ENCODE measurements at places on chromosomes 3 and 15. TPM values are rescaled to one million over a fixed set of nuclear protein-coding genes. Genes with fewer than 3 reads are reported as not detected.

- DNase-seq: no peak
- H3K36me3 ChIP-seq: no peaks in the 10 kb centered on the region
- no peaks in the 10 kb centered on the region for H3K27me3 ChIP-seq
- peaks cover 39% of the 10 kb centered on the region for H3K4me1 ChIP-seq
- no peak overlapping the region for H3K4me3 ChIP-seq
Measured at GRCh38 chr3:78734048-78734637, 1033.7 kb downstream of the ROBO1 start.

DNA sequence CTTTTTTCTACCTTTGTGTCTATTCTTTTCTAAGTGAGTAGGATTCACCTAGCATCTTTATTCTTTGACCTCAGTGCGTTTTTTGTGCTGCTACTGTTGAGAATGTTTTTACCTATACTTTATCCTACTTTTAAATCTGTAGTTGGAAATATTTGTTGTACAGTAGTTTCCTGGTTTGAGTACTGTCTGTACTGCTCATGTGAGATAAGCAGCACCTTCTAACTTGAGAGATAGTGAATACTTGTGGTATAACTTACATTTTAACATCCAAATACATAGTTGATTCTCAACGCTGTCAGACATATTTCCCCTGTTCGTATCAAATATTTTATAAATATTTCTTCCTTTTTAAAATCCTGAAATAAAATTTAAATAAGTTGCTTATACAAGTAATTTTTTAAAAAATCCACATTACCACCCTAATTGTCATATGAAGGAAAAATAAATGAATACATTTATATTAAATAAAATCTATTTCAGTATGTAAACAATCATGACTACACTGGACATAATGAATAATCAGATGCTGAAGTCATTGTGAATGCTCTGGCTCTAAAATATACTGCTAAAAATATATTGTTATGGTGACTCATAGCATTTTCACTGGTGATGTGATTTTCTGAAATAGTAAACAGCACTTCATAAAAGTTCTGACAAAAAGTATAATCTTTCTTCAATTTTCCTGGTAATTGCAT, 17.4 kb downstream of the ATP11B start:
- no peaks in the 10 kb centered on the region for H3K4me1 ChIP-seq
- H3K4me3 ChIP-seq: no peak overlapping the region
- no peaks in the 10 kb centered on the region for H3K36me3 ChIP-seq
- no peak for DNase-seq
- H3K27ac ChIP-seq: no peak overlapping the region

Gene TMCC1
- total RNA-seq: 29.8 TPM

- no peak for DNase-seq
- no peak overlapping the region for H3K27ac ChIP-seq
- H3K36me3 ChIP-seq: no peaks in the 10 kb centered on the region
- H3K4me1 ChIP-seq: peaks cover 28% of the 10 kb centered on the region
Measured at GRCh38 chr15:66766282-66767230, 64.5 kb downstream of the SMAD6 start.

Gene FBXL22
- 0.71 TPM for total RNA-seq

DNA sequence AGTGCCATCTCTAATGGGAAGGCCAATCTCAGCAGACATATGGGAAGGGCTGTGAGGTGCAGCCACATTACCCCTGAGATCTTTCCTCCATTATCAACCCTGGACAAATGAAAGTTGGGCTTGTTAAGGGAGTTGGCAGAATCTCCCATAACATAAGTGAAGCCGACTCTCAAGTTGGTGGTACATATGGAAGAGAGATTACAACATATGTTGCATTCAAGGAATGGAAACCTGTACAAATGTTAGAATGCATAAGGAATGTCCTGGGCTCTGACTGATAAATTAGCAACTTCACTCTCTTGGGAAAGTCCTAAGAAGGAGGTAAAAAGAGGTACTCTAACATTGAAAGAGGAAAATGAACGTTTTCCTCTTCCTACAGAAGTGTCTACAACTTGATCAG, 288.7 kb downstream of the IL20RB start:
- DNase-seq: no peak
- no peaks in the 10 kb centered on the region for H3K36me3 ChIP-seq
- no peaks in the 10 kb centered on the region for H3K27me3 ChIP-seq
- H3K27ac ChIP-seq: no peak overlapping the region
- no peak overlapping the region for H3K4me3 ChIP-seq

Gene SAMMSON
- total RNA-seq: not detected

GRCh38 chr15:93072411-93073394, 16.3 kb downstream of the RGMA start:
- DNase-seq: peak; percentile 96
- no peaks in the 10 kb centered on the region for H3K27me3 ChIP-seq
- peak overlapping the region; percentile 88 for H3K27ac ChIP-seq
- H3K4me3 ChIP-seq: peak overlapping the region; percentile 95

Gene SLC24A5
- not detected for total RNA-seq

- peaks cover 7% of the 10 kb centered on the region for H3K4me1 ChIP-seq
- H3K4me3 ChIP-seq: no peak overlapping the region
- H3K36me3 ChIP-seq: no peaks in the 10 kb centered on the region
Measured at GRCh38 chr3:170643831-170644230, 58.0 kb upstream of the SLC7A14 start.

GRCh38 chr15:34241376-34242330, 16.8 kb downstream of the EMC4 start:
- peak; percentile 43 for DNase-seq
- H3K4me1 ChIP-seq: no peaks in the 10 kb centered on the region
- no peaks in the 10 kb centered on the region for H3K36me3 ChIP-seq
- H3K4me3 ChIP-seq: no peak overlapping the region
- H3K27me3 ChIP-seq: no peaks in the 10 kb centered on the region

- no peak overlapping the region for H3K4me3 ChIP-seq
- H3K4me1 ChIP-seq: no peaks in the 10 kb centered on the region
- no peaks in the 10 kb centered on the region for H3K27me3 ChIP-seq
- no peak overlapping the region for H3K27ac ChIP-seq
- no peak for DNase-seq
- H3K36me3 ChIP-seq: no peaks in the 10 kb centered on the region
Measured at GRCh38 chr3:114622001-114622400, 328.2 kb downstream of the TIGIT start.

- no peaks in the 10 kb centered on the region for H3K36me3 ChIP-seq
- H3K4me1 ChIP-seq: no peaks in the 10 kb centered on the region
- H3K27ac ChIP-seq: no peak overlapping the region
- H3K4me3 ChIP-seq: no peak overlapping the region
- DNase-seq: no peak
- no peaks in the 10 kb centered on the region for H3K27me3 ChIP-seq
Measured at GRCh38 chr15:62618432-62618831, 424.1 kb upstream of the TPM1 start.

Gene TRIM42
- total RNA-seq: not detected

Gene MEGF11
- total RNA-seq: 1.5 TPM

Gene PCLAF
- 119 TPM for total RNA-seq

DNA sequence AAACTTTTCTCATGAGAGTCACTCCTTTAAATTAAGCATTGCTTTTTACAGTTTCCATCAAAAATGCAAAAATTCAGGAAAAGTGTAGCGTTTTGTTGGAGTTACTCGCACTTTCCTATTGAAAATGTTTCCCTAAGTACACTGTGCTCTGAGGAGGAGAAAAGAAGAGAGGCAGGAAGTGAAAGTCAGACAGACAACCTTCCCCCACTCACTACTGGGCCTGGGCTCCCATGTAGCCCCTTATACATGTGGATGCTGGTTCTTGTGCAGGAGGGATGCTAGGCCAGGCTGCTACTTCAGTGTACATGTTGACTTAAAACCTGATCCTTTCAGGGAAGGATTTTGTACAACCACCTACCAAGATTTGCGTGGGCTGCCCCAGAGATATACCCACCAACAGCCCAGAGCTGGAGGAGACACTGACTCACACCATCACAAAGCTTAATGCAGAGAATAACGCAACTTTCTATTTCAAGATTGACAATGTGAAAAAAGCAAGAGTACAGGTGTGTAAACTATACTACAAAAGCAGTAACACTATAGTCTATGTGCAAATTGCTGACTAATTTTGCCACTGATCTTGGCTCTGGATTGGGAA, 15.1 kb downstream of the KNG1 start:
- no peak for DNase-seq
- H3K27me3 ChIP-seq: no peaks in the 10 kb centered on the region
- no peak overlapping the region for H3K27ac ChIP-seq
- H3K4me1 ChIP-seq: no peaks in the 10 kb centered on the region

- H3K4me1 ChIP-seq: no peaks in the 10 kb centered on the region
- H3K4me3 ChIP-seq: peak overlapping the region; percentile 93
- H3K36me3 ChIP-seq: no peaks in the 10 kb centered on the region
- no peaks in the 10 kb centered on the region for H3K27me3 ChIP-seq
Measured at GRCh38 chr3:126083511-126083912, 412 bp downstream of the SLC41A3 start.

Gene NAA50
- total RNA-seq: 208 TPM

GRCh38 chr15:72421484-72421883, 23.4 kb downstream of the TMEM202 start:
- H3K36me3 ChIP-seq: no peaks in the 10 kb centered on the region
- no peaks in the 10 kb centered on the region for H3K4me1 ChIP-seq
- no peak for DNase-seq
- peaks cover 7% of the 10 kb centered on the region for H3K27me3 ChIP-seq
- no peak overlapping the region for H3K4me3 ChIP-seq
- no peak overlapping the region for H3K27ac ChIP-seq

DNA sequence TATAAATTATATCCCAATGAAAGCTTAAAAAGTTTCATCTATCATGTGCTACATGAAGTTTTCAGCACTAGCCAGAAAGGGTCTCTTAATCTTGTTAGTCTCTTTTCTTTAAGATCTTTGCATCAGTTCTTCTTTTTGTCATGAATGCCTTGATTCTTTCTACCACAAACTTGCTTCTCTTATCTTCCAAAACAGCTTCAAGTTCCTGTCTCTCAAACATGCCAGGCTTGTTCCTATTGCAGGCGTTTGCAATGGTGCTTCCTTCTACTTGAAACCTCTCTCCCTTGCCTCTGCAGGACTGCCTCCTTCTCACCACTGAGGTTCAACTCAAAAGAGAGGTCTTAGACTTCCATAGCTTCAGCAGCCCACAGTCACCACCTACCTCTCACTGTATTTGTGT, 104.3 kb upstream of the FRMD4B start:
- H3K27ac ChIP-seq: no peak overlapping the region
- peaks cover 16% of the 10 kb centered on the region for H3K4me1 ChIP-seq
- H3K36me3 ChIP-seq: no peaks in the 10 kb centered on the region
- DNase-seq: no peak

DNA sequence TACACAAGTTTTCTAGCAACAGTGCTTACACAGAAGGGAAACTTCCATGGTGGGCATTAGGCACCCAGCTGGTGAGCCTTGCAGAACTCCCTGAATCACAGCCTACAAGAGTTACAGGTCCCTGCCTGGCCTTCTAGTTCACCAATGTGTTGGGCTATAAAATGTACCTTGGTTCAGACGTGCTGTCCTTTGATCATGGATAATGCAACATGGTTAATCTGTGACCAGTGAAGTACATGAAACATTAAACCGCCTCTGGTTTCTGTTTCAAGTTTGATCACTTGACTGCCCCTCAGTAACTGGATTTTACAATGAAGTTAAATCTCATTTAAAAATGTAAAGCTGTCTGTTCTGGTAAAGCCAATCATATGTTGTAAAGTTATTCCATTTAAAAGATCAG, 51.8 kb downstream of the FMN1 start:
- no peak overlapping the region for H3K4me3 ChIP-seq
- no peaks in the 10 kb centered on the region for H3K27me3 ChIP-seq
- no peak for DNase-seq
- no peak overlapping the region for H3K27ac ChIP-seq
- no peaks in the 10 kb centered on the region for H3K36me3 ChIP-seq

DNA sequence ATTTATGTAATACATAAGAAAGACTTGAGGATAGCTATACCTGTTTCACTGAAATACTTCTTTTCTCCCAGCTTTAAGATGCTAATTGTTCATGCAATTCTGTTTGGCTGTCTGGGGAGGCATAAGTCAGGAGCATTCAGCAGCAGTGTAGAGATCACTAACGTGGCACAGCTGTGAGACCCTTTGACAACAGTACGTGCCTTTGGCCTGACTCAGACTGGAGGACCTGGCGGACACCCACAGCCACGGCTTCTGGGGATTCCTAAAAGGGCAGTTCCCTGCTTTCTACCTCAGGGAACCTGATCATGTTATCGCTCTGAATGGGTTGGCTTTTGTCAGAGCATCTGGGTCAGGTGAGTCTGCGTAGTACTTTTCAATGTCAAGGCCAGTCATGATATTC, 295.0 kb upstream of the ICE2 start:
- DNase-seq: no peak
- H3K4me3 ChIP-seq: no peak overlapping the region
- peaks cover 26% of the 10 kb centered on the region for H3K4me1 ChIP-seq
- H3K36me3 ChIP-seq: no peaks in the 10 kb centered on the region

DNA sequence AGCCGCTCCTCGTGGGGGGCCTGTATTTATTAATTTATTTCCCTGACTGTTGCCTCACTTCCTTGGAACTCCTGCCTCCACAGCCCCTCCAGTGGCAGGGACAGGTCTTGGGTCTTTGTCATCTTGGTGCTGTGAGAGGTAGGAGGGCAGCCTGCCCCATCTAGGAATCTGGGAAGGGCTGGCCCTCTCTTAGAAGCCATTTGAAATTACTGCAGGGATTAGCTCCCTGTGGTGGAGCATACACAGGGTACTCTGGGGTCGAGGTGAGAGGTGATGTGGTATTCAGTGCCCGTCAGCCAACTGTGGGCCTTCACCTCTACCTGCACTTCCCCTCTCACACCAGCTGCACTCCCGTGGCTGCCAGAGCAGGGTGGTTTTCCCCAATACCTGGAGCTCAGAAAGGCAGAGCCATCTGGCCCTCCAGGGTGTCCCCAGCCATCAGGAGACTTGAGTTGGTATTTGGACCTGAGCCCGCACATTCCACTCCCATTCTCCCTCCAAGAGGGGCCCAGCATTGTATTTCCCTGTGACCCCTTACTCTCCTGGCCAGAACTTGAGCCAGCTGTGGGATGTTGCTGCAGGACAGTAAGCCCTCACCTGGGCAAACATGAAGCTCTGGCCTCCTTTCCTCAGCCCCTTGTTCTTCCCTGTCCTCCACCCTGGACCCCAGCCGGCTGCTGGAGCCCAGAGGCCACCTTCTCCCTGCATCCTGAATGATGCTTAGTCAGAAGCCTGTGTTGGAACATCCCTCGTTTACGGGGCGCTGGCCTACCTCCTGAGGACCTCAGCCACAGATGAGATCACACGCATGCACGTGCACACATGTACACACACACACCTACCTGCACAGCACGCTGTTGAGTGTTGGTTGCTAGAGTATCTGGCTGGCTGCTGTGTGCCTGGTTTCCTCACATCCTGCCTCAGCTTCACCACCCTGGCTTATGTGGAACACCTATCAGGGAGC, 2.0 kb upstream of the JMJD7 start:
- H3K4me1 ChIP-seq: peaks cover 7% of the 10 kb centered on the region
- peak; percentile 48 for DNase-seq
- H3K4me3 ChIP-seq: no peak overlapping the region
- H3K36me3 ChIP-seq: no peaks in the 10 kb centered on the region

- no peak overlapping the region for H3K4me3 ChIP-seq
- no peaks in the 10 kb centered on the region for H3K36me3 ChIP-seq
- DNase-seq: no peak
- no peaks in the 10 kb centered on the region for H3K4me1 ChIP-seq
- peaks cover 21% of the 10 kb centered on the region for H3K27me3 ChIP-seq
Measured at GRCh38 chr3:111851511-111851954, 7.5 kb upstream of the PHLDB2 start.

Gene CIP2A
- total RNA-seq: 44.4 TPM

Gene CFAP161
- 1.9 TPM for total RNA-seq

All from neural progenitor cell (in vitro differentiated cells).